ENCODE measurements at places on chromosomes 2 and 18.

DNA sequence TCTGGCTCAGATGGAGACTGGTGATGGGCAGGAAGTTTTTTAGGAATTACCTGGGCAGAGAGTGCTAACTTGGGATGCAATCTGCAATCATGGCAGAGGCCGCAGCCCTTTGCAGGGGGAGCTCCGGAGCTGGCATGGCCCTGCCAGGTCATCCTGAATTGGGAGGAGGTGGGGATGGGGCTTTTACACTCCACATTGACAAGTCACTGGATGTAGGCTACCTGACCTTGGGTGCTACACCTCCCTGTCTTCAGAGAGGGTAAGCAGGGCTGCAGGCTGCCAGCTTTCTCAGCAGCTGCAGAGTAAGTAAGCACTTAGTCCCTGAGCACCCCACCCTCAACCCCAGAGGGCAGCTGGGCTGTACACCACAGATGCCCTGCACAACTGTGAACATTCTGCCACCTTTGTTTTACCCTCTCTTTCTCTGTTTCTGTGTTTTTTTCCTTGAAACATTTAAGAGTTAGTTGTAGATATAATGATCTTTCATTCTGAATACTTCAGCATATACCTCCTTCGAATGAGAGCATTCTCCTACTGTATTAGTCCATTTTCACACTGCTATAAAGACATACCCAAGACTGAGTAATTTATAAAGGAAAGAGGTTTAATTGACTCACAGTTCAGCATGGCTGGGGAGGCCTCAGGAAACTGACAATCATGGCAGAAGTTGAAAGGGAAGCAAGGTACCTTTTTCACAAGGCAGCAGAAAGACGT lies 6.8 kb upstream of the HS1BP3 start:
- no peak for DNase-seq

- no peak for DNase-seq
Observed at GRCh38 chr18:62609764-62610163, 86.9 kb downstream of the ZCCHC2 start.

DNA sequence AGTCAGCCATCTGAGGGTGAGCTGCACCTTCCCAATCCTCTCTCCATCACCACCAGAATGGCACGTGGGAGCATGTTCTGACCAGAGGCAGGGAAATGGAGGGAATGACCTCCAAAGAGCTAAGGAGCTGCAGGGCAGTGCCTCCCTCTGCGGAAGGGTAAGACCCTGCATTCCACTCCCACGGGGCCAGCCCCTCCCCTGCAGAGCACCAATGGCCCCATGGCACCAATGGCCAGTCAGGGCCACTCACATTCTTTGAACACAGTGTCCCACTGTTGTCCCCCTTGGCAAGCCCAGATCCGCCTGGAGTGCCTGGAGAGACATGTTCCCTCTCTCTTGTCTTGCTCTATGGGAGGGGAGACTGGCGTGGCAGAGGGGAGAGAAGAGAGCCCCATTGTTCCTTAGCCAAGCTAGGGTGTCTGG lies 164.4 kb downstream of the TNS1 start:
- DNase-seq, result no peak

DNA sequence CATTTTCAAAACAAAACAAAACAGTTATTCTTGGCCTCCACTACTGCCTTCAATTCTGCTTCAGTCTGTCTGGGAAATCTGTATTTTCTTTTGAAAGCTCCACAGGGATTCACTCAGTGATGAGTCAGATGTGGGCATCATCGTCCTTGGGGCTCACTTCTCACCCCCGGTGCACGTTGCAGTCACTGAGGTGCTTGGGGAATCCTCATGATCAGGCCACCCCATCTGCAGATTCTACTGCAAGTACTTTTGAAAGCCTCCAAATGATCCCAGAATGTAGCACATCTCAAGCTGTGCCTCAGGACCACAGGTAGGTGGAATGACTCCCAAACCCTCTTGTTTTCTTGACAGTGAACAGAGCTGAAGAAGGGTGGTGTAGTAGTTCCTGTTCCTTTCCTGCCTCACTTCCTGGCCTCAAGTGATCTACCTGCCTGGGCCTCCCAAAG lies 34.3 kb downstream of the LPIN2 start:
- peak; percentile 58 for DNase-seq

DNA sequence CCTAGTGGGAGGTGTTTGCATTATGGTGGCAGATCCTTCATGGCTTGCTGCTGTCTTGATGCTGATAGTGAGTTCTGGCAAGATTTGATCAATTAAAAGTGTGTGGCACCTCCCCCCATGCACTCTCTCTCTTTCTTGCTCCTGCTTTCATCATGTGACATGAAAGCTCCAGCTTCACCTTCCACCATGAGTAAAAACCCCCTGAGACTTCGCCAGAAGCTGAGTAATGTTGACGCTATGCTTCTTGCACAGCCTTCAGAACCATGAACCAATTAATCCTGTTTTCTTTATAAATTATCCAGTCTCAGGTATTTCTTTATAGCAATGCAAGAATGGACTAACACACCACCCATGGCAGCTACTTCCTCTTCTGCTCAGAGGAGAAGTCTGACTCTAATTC lies 2181.4 kb upstream of the PIK3C3 start:
- DNase-seq, result no peak

DNA sequence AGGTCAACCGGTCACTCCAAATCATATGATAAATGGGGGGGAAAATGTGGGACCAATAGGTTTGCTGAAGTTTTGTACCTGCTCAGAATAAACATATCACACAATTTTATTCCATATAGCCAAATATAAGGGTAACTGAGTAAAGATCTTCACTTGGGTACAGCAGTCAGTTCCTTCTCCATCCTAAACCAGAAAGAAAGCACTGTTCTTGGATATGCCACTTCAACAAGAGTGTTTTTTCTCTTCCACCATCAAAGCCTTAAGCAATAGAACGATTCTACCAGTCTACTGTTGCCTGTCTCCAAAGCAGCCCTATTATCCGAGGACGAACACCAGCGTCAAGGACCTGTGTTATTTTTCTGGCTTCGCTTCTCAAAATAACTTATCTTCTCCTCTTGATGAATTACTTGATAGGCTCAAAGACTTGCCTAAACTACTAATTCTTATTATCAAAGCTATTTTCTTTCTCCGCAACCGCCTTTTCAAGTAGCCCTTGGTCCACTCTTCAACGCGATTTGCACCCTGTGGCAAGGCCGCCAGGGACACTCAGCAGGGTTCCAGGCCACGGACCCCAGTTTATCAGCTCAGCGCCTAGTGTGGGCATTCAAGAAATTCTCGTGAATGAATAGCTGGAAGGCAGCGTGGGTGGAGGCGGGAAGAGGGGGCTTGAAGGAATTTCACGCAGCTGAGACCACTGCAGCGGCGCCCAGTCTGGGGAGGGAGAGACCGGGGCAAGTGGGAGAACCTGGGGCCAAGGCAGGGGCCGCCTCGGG lies 646 bp downstream of the ALS2 start:
- peak; percentile 29 for DNase-seq

GRCh38 chr2:61789807-61790602 lies 63.9 kb downstream of the FAM161A start:
- no peak for DNase-seq

- peak; percentile 91 for DNase-seq
Observed at GRCh38 chr2:98385050-98385699, 38.9 kb downstream of the CNGA3 start.

GRCh38 chr2:171136024-171136423 lies 24.7 kb downstream of the TLK1 start:
- DNase-seq, result no peak
